NCI-H774 (cell line): ENCODE measurements at places on chromosomes 11 and 22.
A peak's percentile ranks its signal among the peaks of the same experiment; 100 is the strongest.

GRCh38 chr11:29224739-29225384 lies 792.0 kb downstream of the KCNA4 start:
- DNase-seq, result no peak

- DNase-seq, result no peak
Measured at GRCh38 chr11:60938500-60938899, 13.5 kb downstream of the SLC15A3 start.

- DNase-seq, result no peak
Measured at GRCh38 chr11:104594228-104594958, 303.9 kb downstream of the CASP12 start.

- DNase-seq, result no peak
Measured at GRCh38 chr11:45683271-45684058, 18.0 kb upstream of the CHST1 start.

DNA sequence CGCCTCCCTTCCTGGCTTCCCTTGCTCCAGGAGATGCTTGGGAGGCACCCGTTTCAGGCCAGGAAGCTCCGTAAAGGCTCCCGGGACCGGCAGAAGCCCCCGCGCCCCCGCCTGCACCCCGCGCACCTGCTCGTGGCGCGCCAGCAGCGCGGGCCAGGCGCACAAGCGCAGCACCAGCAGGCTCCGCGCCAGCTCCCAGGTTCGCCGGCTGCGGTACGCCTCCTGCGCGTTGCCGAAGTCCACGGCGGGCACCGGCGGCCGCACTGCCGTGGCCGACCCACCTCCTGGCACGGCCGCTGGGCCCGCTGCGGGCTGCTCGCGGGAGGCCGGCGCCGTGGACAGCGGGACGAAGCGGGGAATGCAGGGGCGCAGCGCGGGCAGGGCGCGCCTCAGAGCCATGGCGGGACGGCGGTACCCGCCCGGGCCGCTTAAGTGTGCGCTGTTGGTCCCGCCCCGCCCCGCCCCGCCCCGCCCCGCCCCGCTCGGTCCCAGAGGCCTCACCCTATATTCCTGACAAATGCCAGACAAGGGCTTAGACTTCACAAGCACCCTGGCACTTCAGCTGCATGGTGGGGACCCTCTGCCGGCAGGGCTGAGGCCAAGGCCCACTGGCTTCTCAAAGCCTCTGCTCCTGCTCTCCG lies at the start of gene PRODH:
Gene PRODH (minus strand): TSS at position 405 of the 641 bp plus-strand sequence. CDS start 6 bp downstream, at position 399.
- no peak for DNase-seq

DNA sequence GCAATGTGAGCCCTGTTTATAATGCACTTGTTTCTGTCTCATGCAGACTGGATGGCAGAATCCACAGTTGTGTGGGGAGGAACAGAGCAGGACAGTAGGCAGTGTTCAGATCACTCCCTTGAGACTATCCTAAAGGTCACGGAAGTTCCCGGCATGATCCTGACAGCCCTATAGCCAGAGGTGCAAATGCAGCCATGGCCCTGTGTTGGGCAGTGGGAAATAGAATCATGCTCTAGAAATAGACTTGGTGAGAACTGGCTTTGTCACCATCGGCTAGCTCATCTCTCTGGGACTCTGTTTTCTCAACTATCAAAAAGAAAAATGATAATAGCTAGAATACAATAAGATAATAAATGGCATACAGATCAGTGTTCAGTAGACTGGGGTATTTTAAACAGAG lies 123.2 kb downstream of the FEZ1 start:
- DNase-seq, result no peak

GRCh38 chr11:115893461-115894099 lies 389.4 kb upstream of the CADM1 start:
- no peak for DNase-seq

GRCh38 chr11:125404157-125404810 lies 91.8 kb downstream of the FEZ1 start:
- no peak for DNase-seq

- no peak for DNase-seq
Measured at GRCh38 chr22:38879108-38879729, 7.2 kb upstream of the CBX6 start.

DNA sequence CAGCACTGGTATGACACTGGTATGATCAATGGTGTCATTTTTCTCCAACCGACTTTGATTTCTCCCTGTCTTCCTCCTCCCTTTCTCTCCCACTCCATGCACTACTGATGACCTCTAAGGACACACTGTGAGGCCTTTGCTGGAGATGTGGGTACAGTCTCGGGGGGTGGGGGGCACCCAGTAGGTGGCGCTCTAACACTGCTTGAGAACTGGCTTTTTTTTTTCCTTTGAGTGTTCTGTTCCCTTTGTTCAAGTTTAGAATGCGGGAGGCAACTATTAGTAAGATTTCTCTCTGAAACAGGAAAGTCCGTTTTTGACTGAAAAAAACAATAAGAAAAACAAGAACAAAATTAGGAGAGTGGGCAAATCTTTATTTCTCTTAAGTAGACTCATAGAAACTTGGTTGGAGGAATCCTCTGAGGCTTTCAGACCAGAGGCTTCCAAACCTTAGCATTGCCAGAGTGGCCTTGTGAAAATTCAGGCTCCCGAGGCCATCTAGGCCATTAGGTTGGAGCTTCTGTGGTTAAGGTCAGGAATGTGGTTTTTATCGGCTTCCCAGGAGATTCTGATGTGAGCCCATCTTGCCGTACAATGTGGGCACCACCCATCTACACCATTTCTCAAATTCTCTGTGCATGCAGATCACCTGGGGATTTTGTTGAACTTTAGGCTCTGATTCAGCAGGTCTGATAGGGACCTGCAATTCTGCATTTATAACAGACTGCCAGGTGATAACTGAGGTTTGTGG lies 43.2 kb downstream of the PANX1 start:
- DNase-seq, result peak; percentile 6

DNA sequence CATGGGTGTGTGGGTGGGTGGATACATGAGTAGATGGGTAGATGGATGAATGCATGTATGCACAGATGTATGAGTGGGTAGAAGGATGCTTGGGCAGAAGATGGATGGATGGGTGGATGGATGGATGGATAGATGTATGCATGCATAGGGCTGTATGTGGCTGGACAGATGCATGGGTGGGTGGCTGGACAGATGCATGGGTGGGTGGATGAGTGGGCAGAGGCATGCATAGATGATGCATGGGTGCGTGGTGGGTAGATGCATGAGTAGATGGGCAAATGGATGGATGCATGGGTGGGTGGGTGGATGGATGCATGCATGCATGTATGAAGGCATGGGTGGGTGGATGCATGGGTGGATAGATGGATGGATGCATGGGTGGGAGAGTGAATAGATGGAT lies 6.8 kb upstream of the CD248 start:
- no peak for DNase-seq

GRCh38 chr11:86615487-86615886 lies 56.9 kb downstream of the ME3 start:
- DNase-seq, result no peak

DNA sequence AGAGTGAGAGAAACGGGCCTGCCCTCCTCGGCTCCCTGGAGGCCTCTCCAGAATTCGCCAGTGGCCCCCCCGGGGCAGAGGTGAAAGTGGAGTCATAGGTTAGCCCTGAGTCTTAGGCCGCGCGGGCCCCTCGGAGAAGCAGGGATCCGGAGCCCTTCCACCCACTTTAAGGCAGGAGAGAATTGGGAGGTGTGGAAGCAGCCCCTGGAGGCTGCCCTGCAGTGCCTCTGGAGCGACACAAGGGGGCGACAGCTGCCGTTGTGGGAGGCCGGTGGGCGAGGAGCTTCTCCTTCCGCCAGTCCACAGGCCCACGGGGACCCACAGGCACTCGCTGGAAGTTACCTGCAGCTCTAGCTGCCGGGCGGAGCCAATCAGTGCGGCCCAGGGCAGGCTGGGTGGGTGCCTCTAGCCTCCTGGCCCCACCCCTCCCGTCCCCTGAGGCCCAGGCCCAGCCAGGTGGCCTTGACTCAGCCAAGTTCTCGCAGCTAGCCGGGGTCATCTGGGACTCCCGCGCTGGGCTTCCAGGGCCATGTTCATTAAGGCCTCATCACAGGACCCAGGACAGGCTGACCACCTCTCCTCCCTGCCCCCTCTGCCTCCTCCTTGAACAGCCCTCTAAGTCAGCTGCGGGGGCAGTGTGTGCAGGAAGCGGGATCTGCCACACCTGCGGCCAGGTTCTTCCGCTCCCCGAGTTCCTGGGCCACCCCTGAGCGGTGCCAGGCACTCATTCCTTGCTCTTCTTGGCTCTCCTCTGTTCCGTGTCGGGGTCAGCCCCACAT lies 5.0 kb downstream of the DGKZ start:
- no peak for DNase-seq

GRCh38 chr11:103883291-103883690 lies 153.1 kb upstream of the DDI1 start:
- no peak for DNase-seq

GRCh38 chr11:8219257-8220021 lies 44.2 kb downstream of the LMO1 start:
- peak; percentile 28 for DNase-seq

DNA sequence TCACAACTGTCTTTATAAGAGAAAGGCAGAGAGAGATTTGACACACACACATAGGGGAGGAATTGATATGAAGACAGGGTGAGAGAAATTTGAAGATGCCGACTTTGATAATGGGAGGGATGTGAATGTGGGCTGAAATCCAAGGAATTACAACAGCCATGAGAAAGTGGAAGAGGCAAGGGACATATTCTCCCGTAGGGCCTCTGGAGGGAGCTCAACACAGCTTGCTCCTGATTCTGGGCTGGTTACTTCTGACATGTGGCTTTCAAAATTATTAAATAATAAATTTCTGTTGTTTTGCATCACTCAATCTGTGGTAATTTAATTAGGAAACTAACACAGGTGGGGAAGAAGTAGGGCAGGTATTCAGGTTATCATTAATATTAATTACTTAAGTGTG lies 282.9 kb downstream of the LUZP2 start:
- DNase-seq, result no peak

GRCh38 chr11:86639137-86639536 lies 33.3 kb downstream of the ME3 start:
- no peak for DNase-seq

DNA sequence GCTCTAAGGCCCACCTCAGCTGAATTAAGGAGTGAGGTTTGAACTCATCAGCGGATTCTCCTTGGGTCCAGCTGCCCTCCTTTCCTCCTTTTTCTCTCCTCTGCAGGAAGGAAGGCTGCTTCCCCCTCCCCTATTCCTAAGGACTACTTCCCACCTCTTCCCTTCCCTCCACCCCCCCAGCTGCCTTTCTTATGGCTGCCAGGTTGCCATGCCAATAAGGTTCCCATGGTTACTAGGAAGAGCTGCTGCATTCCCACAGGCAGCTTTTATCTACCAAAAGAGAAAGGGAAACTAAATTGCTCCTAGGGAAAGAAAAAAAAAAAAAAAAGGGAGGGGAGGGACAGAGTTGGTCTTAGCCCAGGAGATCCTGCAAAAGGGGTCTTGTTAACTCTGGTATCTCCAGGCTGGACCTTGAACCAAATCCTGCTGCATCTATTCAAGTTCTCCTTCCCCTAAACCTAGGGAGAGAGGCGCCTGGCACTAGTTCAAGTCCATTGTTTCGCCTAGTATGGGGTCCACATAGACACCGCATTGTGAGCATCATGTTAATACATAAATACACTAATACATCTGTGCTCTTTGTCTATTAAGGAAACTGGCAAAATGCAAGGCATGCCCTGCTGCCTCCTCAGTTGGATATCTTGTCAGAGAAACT lies 21.2 kb upstream of the FEZ1 start:
- peak; percentile 11 for DNase-seq

DNA sequence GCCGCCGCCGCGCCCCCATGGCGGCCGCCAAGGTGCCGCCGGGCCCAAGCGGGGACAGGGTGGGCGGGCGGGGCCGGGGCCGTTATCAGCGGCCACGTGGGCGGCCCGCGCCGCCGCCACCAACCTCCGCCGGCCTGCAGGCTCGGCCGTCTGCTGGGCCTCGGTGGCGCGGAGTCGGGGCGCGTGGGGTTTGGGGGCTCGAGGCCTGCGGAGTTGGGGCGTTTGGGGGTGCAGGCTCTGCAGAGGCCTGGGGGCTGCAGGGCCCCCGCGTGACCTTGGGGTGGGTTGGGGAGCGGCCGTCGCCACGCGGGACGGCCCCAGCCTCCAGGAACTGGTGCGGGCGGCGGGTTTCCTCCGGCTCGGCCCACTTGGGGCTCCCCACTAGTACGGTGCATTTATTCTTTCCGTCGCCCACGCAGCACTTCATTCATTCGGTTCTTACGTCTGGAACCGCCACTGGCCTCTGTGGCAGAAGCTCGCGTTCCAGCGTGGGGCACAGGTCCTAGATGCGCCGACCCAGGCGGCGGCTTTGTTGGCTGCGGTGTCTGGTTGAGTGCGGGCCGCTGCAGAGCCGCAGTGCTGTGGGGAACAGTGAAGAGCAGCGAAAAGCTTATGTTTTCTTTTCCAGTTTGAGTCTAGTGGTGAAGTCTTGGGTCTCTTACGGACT lies 740 bp upstream of the TRMT2A start:
- no peak for DNase-seq

DNA sequence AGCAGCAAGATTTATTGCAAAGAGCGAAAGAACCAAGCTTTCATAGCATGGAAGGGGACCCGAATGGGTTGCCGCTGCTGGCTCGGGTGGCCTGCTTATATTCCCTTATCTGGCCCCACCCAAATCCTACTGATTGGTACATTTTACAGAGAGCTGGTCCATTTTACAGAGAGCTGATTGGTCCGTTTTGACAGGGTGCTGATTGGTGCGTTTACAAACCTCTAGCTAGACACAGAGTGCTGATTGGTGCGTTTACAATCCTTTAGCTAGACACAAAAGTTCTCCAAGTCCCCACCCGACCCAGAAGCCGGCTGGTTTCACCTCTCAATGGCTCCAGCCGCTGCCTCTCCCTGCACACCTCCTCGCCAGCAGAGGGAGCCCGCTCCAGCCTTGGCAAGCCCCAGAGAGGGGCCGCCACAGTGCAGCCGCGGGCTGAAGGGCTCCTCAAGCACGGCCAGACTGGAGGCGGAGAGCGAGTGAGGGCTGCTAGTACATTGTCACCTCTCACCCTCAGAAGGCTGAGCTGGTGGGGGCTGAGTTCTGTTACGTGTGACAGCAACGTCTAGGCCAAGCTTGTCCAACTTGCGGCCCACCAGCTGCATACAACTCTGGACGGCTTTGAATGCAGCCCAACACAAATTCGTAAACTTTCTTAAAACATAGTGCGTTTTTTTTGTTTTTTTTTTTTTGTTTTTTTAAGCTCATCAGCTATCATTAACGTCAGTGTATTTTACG lies 8.7 kb downstream of the PTH start:
- no peak for DNase-seq

DNA sequence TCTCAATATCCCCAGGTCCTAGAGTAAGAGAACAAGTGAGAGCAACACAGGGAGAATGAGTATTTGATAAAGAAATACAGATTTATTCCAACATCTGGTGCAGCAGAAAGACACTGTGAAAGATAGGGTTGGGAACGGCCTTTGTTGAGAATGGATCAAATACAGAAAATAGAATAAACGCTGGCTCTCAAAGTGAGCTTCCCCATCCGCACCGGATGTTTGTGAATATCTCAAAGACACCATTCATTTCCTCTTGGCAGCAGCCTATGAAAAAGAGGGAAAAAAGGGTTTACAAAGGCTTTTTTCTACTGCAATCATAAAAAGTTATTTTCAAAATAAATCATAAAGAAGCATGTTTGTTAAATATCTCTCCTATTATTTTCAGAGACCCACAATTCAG lies 279.3 kb downstream of the CASP12 start:
- no peak for DNase-seq
